ENCODE measurements at places on chromosomes 1 and 21.

- no peak for DNase-seq
Observed at GRCh38 chr1:2934642-2935081, 86.6 kb upstream of the ACTRT2 start.

DNA sequence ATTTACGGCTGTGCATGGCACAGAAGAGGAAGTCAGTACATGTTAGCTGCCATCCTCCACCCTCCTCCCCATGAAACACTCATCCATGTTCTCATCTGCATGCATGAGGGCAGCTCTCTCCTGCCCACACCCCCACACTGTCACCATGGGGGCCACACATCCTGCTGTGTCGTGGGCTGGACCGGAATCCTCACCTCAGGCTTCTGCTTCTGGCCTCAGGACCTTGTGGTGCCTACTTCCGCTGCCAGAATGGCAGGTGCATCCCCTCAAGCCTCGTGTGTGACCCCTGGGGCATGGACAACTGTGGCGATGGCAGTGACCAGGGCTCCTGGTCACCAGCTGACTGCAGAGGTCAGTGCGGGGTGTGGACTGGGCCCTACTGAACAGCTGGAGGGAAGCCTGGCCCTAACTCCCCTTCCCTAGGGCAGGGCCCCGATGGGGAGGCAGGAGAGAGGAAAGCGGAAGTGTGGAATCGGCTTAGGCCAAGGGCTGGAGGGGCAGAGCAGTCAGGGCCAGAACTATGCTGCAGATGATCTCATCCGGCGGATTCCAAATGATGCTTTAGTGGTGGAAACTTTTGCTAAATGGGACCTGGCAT is 3.8 kb downstream of the LDLRAD2 start:
- DNase-seq, result no peak

- DNase-seq, result no peak
Observed at GRCh38 chr1:182998482-182998881, 24.7 kb upstream of the LAMC1 start.

DNA sequence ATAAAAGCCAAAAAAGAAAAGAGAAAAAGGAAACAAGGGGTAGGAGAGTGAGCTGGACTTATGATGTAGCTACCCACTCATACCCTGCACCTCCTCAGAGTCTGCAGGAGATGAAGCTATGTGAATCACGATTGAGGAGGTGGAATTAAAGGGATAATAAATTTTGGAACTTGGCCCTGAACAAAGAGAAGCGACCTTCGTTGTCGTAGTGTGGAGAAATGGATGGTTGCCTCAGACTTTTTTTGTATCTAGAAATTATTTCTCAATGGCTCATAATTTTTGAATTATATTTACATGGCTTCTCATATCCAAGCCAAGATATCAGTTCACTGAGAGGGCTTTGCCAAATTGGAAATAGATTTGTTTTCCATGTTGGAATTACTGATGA is 37.8 kb upstream of the SIPA1L2 start:
- no peak for DNase-seq

- no peak for DNase-seq
Observed at GRCh38 chr1:59972216-59972927, 45.8 kb upstream of the CYP2J2 start.

DNA sequence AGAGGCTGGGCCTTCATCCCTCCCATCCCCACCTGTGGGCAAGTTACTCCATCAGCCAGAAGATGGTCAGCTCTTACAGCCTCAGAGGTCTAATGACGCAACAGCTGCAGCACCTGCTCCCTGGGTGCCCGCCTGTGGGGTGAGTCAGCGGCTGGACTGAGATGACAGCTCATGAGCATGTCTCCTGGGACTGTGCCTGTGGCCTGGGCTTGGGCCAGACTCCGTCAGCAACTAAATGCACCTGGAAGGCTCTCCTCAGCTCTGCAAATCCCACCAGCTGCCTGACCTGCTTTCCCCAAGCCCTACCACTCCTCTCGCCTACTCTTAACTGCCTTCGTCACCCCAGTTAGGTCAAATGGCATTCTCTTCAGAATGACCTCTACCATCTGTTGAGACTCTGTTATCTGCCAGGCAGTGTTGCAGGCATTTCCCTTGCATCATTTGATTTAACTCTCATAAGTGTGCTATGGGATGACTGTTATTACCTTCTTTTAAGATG is 47.7 kb downstream of the ETS2 start:
- no peak for DNase-seq

DNA sequence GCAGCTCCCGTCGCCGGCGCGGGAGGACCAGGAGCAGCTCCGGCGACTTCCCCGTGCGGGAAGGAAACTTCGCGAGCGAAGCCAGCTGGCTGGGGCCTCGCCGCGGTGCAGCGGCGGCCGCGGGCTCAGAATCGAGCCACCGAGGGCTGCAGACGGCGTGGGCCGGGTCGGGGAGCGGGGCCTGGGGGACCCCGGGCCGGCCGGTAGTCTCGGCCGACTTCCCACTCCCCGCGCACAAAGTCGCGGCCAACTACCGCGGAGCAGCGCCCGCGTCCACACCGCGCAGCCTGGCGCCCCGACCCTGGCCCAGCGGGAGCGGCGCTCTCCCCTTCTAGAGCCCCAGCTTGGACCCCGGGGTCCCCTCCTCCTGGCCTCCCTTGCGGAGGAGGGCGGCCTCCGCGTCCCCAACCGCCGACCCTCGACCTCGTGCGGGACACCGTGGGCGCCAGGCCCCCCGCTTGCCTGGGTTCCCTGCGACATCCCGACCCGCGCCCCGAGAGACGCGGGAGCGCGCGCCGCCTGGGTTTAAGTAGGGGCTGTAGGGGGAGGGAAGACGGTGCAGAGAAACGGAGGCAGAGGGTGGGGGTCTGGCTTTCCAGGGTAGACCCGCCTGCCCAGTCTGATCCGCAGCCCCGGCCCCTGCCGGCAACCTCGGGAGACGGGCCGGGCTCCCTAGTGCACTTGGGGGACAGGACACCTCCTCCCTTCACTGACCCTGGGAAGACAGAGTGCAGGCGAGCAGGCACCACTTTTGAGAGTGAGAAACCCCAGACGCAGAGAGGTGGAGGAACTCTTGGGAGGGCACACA is 4.7 kb downstream of the PRDM16 start:
- DNase-seq, result no peak

DNA sequence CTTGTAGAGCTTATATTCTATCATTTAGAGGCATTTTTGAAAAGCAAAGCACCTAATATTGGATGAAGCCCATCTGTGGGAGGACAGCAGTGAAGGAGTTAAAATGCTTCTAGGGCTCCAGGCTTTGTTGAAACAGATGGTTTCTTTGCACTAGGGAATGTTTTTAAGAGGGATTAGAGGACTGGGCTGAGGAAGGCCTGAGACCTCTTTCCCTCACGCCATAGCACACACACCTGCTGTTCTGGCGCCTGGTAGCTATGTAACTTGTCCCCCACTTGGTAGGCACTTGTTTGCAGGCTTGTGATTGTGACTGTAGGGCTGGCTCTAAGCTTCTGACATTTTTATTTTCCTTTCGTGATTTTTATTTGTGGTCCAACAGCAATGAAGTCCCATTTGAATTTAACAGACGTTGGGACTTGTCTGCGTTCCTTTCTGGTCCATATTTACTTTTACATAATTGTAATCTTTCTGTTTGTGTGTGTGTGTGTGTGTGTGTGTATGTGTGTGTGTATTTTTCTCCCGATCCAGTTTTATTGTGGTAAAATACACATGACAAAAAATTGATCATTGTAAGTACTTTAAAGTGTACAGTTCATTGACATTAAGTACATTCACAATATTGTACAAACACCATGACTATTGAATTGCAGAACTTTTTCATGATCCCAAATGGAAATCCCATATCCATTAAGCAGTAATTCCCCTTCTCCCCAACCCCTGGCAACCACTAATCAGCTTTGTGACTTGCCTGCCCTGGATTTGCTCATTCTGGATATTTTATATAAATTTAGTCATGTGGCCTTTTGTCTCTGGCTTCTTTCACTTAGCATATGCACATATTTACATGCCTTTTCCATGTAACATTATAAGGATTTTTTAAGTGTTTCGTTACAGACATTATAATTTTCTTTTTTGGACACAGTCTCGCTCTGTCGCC is 33.5 kb upstream of the MACF1 start:
- DNase-seq, result no peak

DNA sequence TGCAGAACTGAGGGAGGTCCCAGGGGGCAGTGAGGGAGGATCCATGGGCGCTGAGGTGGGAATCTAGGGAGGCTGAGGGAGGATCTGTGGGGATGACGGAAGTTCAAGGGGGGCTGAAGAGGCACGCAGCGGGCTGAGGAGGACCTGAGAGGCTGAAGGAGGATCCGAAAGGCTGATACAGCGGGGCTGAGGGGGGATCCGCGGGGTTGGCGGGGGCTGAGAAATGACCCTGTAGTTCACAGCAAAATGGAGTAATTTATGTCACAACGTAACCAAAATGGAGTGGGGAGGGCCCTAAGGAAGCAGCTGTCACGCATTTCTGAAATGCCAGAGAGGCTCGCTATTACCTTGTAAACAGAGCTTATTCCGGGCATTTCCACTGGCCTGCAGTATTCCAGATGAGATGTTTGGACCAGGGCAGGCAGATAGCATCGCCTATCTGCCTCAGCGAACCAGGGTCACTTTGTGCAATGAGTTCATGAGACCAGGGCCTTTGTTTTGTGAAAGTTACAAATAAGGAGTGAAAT is 926 bp upstream of the MRPL55 start:
- DNase-seq, result no peak

- DNase-seq, result no peak
Observed at GRCh38 chr1:93585059-93585966, 96.3 kb downstream of the BCAR3 start.

DNA sequence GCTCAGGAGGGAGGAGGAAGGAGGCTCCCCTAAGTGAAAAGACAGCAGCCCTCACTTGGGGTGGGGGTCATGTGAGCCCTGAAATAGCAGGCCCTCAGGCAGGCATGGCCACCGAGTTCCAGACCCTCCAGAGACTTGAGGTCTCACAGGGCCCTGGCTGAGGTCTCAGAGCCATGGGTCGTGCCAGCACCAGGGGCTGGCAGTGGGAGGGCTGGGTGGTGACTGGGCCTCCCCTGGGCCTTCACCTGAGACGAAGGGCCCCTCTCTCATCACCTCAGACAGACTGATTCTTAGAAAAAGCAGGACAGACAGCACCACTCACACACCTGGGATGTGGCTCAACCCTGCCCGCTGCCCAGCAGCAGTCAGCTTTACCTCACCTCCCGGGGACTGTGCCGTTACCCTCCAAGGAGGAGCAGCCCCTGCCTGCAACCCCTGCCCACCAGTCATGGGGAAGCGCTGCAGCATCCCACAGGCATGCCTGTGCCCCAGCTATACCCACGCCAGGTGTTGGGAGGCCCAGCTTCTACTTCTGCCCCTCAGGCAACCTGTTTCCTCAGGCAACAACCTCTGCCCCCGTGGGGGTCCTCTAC is 42.6 kb upstream of the LRP8 start:
- no peak for DNase-seq

GRCh38 chr1:212284332-212284743 is 872 bp upstream of the PPP2R5A start:
- no peak for DNase-seq

DNA sequence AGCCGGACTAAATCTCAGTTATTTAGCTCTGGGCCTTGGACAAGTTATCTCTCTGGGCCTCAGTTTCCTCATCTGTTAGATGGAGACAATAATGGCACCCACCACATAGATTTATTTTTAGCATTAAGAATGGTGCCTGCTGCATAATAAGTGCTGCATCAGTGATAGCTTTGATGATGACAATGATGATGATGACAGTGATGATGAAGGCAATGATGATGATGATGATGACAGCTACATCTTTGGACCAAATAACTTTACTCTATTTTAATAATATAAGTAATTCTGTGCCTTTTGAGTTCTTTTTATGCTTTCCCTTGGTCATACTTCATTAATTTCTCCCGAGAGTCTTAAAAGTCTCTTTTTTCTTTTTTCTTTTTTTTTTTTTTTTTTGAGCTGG is 143.4 kb downstream of the C1orf21 start:
- no peak for DNase-seq

GRCh38 chr1:186845576-186846210 is 16.9 kb downstream of the PLA2G4A start:
- DNase-seq, result no peak

DNA sequence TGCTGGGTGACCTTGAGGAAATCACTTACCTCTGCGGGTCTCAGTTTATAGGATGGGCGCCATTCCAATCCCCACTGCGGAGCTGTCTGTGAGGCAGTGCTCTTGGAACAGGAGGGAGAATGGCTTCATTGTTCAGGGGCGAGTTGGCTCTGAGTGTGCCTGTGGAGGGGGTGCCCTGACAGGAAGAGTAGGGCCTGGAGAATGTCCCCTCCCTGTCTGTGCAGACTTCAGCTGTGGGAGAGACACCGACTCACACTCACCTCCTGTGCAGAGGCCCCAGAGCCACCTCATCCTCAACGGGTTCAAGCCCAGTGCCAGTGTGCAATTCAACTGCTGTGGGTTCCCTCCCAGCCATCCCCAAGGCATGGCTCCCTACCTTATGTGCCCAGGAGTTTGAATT is 17.1 kb downstream of the ADORA1 start:
- no peak for DNase-seq

- DNase-seq, result no peak
Observed at GRCh38 chr1:86775395-86775794, 71.0 kb downstream of the SH3GLB1 start.

DNA sequence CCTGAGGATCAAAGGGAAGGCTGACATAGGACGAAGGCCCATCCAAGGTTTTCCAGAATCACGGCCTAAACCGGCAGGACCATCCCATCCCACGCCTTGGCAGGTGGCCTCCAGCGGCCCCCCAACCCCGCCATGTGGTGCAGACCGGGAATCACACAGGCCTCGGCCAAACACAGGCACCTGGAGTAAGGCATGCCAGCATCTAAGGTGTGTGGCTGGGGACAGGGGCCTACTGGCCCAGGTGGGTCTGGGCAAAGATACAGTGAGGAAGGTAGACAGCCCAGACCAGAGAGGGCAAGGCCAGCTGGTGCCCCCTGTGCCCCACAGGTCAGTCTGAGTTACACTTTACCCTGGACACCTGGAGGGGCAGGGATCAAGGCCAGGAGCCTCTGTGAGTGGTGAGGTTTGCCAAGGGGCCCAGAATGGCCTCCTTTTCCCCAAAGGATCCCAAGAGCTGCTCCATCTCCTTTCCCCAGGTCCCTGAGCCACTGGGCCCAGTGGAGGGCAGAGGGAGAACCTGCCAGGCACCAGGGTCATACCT is 12.7 kb upstream of the TAS1R2 start:
- DNase-seq, result no peak

DNA sequence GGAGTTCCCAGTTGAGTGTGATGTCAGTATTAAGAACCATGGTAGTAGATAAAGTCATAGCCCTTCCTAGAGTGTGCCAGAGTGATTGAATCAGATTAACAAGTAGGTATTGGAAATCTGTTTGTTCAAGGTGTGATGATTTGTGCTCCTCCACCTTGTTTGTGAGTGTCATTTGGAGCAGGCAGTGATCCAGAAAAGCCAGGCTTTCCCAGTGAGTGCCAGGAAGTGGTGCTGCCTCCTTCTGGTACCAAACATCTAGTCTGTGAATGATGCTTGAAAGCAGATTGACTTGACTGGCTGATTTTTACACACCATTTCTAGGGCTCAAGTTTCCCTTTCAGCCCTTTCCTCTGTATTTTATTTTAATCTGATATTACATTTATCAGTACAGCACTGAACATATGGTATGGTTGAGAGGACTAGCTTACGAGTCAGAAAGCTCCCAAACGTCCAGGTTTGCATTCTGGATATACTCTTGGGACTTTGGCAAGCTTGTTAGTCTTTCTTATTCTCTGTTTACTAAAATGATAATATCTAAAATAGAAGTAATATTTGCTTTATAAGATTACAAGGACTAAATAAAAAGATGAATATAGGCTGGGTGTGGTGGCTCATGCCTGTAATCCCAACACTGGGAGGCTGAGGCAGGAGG is 100.7 kb downstream of the PATJ start:
- DNase-seq, result no peak
